ENCODE measurements at places on chromosomes 6 and 20.

GRCh38 chr6:145963216-145964068, 716 bp downstream of the SHPRH start:
- DNase-seq = no peak

DNA sequence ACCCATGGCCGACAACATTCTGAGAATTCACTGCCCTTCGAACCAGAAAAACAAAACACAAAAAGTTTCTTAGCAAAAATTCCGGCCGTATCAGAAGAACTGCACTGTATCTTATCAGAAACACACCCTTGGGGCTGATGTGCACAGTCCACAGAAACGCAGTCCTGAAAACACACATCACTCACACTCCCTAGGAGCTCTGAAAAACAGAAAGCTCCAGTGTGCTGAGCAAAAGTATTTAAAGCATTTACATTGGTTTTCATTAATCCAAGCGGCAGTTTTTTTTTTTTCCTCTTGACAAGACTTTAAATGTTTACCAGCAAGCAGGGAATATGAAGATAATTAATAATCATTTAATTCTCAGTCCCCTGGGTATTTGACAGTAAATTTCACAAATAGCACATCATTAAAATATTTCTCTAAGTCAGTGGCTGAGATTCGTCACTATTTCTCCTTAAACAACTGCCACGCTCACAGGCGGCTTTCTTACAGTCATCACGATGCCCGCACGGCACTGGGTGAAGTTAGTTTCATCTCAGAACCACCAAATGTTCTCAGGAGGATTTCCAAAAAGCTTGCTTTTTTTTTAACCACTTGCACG, 13.3 kb downstream of the NFATC2 start:
- DNase-seq = no peak

DNA sequence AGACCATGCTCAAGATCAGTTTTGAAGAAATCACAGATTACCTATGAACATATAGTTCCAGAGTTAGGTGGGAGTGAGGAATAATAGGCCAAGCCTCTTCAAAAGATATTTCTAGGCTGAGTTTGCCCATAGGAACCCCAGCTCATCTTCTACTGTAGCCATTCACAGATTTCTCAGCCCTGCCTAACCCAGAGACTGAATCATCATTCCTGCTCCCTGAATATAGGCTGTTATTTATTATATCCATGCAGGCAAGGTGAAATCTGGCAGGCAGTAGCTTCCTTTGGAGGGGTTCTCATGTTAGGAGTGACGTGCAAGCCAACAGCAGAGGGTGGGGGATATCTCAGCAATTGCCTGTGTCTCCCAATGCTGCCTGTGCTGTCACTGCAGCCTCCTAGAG, 25.6 kb upstream of the ADGRF4 start:
- DNase-seq = no peak

- no peak for DNase-seq
Measured at GRCh38 chr6:381742-382461, 9.7 kb upstream of the IRF4 start.

GRCh38 chr20:19141998-19142397, 70.4 kb upstream of the SLC24A3 start:
- no peak for DNase-seq

- DNase-seq = no peak
Measured at GRCh38 chr6:165306955-165307354, 2.5 kb downstream of the C6orf118 start.

DNA sequence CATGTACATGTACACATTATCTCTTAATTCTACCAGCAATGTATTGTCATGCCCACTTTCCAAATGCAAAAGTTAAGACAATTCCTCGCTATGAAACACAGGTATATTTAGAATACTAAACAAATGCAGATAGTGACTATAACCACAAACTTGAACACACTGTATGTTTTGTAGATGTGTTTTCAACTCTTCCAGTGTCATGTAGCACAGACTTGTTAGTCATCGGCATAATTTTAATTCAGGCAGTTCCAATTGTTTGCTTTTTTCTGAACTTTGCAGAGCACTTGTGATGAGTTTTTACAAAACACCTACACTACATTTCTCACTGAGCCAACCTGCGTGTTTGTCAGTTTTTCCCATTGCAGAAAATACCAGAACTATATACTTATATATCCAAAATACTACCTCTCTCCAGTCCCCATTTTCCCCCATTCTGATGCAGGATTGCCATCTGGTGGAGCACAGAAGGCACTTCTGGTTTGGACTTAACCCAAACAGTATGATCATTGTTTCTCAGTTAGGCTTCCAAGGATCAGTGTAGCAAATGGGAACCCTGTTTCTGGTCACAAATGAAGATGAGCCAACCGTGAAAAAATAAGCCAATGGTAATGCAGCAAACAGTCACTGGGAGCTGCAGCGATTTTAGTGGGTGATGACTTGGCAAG, 143.4 kb downstream of the ADGRB3 start:
- DNase-seq = no peak

DNA sequence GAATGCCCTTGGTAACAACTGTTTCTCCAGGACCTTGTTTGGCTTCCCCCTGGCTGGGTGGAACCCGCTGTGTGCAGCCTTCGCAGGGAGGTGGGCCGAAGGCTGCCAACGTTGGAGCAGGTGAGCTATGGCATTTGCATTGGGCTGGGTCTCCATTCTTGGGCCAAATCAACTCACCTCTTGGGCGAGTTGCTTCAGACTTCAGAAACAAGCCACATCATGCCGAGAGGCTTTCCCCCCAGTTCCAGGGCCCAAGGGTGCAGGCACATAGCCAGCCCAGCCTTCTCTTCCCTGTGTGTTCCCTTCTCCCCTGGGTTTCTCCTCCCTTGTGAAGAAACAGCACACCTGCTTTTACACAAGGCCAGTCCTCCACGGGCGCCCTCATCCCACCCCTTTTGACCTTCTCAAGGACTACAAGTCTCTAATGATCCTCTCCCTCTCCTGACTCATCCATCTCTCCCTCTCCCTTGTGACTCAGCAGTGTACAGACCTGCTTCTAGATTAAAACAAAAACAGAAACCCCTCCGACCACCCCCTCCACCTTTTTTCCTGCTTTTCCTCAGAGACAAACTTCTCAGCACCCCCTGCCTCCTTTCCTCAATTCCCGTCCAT, 41.6 kb downstream of the FAM209B start:
- DNase-seq = no peak

DNA sequence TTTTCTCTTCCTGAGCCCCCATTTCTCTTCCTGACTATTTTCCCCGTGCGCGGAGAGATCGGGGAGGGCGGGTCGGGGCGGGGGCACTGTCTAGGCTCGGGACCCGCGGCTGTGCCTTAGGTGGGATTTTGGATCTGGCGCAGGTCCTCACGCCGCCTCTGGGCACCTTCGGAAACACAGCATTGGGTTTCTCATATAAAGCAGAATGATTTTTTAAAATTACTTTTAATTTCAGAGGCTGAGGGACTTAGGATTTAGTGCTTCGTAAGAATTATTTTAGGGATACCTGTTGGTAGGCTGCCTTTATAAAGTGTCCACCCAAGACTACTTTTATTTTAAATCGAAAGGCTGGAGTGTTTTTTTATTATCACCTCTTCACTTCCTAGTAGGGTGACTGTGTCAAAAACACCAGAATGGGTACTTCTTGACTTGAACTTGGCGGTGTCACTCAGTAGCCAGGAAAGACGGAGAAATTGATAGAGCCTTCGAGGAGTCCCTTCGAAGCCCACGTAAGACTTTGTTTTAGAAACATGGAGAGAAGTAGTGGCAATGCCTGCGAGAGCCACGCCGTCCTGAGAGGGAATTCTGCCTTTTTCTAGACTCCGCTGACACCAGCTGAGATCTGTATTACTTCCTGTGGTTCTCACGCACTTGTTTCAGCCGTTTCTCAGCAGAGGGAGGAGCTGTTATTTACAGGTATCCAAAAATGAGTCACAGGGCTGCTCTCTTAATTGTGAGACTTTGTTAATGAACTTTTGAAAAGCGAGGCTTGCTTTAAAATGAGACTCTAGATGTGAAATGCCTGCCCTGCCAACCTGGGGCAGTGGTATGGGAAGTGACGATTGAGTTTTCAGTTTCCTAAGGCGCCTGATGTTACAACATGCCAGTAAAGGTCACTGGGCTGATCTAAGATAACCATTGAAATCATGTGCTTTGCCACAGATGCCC, 667 bp downstream of the STX11 start:
- DNase-seq = no peak

- no peak for DNase-seq
Measured at GRCh38 chr20:23042270-23042669, 7.2 kb downstream of the SSTR4 start.

DNA sequence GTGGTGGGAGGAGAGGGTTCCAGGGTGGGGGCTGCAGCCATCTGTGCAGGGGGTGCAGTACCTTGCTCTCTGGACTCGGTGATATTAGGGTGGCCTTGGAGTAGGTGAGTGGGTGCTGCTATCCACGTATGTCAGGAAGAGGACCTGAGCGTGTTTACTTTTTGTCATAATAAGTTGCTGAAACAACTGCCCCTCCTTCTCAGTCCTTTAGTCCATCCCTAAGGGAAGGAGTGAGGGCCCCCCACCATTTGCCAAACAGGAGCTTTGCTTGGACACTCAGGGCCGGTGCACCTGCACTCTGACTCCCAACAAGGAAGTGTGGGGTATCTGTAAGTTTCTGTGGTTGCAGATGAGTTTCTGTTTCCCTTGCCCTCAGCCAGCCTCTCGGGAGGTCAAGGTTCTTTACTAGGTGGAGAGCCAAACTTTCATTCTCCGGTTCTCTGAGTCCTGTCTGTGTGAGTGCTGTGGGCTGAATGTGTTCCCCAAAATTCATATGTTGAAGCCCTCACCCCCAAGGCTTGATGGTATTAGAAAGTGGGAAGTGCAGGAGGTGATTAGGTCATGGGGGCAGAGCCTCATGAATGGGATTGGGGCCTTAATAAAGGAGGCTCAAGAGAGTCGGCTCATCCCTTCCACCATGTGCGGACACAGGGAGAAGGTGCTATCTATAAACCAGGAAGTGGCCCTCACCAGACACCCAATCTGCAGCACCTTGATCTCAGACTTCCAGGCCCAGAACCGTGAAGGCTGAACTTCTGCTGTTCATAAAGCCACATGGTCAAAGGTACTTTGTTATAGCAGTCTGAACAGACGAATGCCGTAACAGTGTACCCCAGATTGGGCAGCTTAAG, 19.6 kb upstream of the CCR6 start:
- DNase-seq = no peak

DNA sequence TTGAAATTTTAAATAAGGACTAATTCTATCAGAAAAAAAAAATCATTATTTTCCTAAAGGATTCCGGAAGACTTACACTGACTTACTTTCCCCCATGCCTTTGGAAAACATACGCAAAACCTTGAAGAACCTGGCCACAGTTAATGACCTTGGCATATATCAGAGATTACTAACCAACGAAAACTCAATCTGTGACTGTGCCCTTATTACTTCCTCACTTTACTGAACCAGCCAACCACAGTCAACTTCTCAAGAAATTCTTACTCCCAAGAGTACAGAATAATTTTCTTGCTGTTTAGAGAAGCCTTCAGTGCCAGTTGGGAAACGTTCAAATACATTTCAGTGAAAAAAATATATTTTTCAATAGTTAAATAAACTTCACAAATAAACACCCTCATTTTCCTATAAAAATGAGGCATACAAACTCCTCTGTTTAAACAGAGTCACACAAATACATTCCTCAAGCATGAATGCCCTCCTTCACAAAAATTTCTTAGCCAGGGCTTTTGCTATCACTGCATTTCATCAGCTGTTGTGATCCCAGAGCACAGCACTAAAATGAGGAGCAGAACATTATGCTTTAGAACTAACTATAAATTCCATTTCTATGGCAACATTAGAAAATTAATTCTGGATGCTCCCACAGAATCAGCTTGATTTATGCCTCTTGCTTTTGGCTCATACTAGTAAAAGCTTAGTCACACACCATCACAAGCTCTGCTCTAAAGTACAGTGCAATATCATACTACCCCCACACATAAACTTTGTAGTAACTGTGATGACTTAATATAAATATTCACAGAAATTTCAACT, 117.6 kb downstream of the DST start:
- no peak for DNase-seq

DNA sequence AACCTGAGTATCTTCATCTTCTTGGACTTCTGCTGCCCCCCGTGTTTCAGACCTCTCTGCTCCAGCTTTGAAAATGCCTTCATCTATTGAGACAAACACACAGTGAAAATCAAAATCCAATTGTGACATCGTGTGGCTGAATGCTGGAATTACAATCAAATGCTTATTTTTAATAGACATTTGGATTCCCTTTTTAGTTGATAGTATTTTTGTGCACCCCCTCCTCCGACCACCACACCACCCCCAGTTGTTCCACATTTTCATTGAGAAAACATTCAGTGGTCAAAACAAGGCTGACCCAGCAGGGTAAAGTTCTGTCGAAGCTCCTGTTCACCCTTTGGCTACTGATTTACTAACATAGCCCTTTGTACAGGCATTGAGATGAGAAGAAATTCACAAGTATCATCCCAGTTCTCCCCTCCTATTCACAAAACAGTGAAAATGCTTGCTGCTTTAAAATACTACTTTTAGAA, 79.0 kb downstream of the NRSN1 start:
- DNase-seq = no peak

DNA sequence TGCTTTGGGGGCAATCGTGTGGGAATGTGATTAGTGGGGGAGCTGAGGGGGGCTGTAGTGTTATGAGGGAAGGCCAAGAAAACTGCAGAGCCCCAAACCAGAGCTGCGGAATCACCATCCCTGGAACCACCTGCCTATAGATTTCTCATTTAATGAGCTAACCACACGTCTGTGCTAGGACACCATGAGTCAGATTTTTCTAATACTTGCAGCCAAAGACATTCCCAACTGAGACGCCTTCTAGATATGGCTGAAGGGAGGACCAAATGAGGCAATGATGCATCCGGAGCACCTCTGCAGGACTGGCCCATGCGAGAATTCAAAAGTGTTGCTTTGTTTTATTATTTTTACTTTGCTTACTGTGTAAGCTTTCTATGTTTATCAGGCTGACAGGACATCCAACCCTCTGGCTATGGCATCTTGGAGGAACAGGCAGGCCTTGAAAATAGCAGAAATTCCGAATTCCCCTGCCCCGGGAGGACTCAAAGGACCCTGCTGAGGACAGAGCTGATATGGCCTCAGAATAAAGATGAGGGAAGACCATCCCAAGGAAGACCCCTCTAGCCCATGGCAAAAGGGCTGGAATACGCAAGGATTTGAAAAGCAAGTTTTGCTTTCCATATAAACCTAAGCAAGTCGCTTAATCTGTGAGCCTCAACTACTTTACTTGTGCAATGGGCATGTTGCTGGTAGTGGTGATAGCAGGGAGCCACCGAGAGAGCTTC, 3.1 kb upstream of the PTGIS start:
- DNase-seq = peak; percentile 34

- DNase-seq = no peak
Measured at GRCh38 chr6:110884321-110884720, 9.7 kb downstream of the AMD1 start.

DNA sequence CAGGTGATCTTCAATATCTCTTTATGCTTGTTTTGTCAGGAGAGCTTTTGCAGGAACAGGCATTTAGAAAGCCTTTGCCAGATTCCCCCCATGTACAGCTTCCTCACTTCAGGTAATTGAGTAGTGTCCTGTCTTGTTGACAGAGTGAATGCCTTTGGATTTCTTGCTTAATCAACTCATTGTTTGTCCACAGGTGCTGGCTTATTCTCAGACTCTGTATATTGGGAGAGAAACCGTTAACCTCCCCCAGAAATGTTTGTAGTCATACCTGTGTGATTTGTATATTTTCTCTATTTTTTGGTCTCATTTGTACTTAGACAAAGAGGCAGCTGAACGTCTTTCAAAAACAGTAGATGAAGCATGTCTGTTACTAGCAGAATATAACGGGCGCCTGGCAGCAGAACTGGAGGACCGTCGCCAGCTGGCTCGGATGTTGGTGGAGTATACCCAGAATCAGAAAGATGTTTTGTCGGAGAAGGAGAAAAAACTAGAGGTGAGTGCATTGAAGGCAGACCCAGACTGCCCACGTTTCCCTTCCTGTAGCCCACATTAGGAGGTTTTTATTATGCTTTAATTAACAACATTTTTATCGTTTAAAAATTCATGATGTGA, 32.3 kb downstream of the RPRD1B start:
- no peak for DNase-seq

Data from left forelimb (tissue), 1 donor.